ENCODE measurements at places on chromosomes 16 and 17.
A peak's percentile ranks its signal among the peaks of the same experiment; 100 is the strongest.

GRCh38 chr16:13913374-13914292, 6.3 kb upstream of the ERCC4 start:
- DNase-seq, result no peak

- no peak for DNase-seq
Measured at GRCh38 chr17:30241051-30241450, 5.6 kb upstream of the SLC6A4 start.

DNA sequence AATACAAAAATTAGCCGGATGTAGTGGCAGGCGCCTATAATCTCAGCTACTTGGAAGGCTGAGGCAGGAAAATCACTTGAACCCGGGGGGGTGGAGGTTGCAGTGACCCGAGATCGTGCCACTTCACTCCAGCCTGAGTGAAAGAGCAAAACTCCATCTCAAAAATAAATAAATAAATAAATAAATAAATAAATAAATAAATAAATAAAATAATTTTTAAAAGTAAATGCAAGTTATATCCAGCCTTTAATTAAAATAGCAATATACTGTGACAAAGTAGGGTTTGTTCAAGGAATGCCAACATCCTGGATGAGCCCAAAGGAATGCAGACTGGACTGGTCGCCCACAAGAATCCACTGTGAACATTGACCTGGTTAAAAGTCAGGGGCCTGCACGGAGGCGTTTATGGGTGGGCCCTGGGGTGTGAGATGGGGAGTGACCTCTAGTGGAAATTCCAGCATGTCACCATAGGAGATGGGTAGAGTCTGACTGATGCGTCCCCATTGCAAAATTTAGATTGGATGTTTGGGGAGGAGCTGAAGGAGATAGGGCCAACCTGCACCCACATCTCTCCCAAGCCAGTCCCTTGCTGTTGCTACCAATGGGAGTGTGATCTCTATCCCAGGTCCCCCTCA, 9.7 kb upstream of the PIK3R5 start:
- no peak for DNase-seq

DNA sequence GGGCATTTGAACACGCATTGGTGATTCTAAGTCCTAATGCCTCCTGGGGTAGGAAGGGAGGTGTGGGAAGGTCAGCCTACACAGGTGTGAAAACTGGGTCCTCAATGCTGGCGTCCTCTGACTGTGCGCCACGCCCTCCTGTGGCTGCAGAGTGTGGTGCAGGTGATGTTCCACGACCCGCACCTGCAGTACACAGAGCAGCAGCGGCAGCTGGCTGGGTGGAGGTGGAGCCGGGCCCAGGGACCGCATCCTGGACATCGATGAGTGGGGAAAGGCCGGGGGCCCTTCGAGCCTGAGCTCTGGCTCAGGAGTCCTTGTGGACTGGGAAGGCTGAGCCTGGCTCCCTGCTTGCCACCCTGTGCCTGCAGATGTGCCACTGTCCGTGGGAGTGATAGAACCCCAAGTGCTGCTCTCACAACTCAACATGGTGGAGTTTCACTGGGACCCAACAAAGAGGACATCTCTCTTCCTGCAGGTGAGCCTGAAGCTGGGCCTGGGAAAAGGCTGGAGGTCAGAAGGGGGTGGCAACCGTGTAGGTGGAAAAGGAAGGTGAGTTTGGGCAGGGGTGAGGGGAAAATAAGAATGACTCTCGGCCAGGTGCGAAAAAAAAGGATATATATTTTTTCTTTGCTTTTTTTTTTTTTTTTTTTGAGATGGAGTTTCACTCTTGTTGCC, 14.0 kb upstream of the STAC2 start:
- peak; percentile 54 for DNase-seq

- DNase-seq, result no peak
Measured at GRCh38 chr16:54402270-54402669, 115.7 kb upstream of the IRX3 start.

- no peak for DNase-seq
Measured at GRCh38 chr17:64658931-64659330, 3.2 kb downstream of the SMURF2 start.

- no peak for DNase-seq
Measured at GRCh38 chr17:68397108-68397536, 60.2 kb downstream of the WIPI1 start.

- DNase-seq, result no peak
Measured at GRCh38 chr17:47338026-47338425, 14.3 kb downstream of the EFCAB13 start.

- DNase-seq, result no peak
Measured at GRCh38 chr16:13055480-13055879, 154.1 kb downstream of the SHISA9 start.

DNA sequence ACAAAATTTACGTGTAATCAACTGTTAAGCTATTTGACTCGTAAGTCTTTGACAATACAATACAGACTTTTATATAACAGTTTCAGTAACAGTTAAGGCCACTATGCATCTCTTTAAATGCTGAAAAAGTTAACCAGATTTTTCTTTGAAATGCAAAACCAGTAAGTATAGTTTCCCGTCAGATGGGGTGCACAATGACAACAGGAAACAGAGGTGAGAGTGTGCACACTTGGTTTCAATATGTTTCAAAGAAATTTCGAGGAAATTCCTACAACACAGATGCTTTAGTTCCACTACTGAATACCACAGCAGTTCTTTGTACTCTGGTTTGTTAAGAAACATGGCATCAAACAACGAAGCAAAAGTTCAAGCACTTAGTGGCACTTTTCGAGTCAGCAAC, 48.4 kb downstream of the RNF157 start:
- peak; percentile 23 for DNase-seq

GRCh38 chr17:29383686-29384085, 6.5 kb upstream of the TAOK1 start:
- no peak for DNase-seq

All from activated T-cell treated with anti-CD3 and anti-CD28 coated beads for 4 hours (primary cell).